ENCODE measurements at places on chromosomes 5 and 9.

- DNase-seq: peak; percentile 45
Observed at GRCh38 chr5:132751444-132751843, 4.2 kb downstream of the CCNI2 start.

- no peak for DNase-seq
Observed at GRCh38 chr5:120062515-120062917, 401.6 kb upstream of the PRR16 start.

GRCh38 chr9:109507421-109507838 lies 9.3 kb upstream of the PTPN3 start:
- no peak for DNase-seq

- DNase-seq: no peak
Observed at GRCh38 chr9:36843964-36844363, 190.1 kb downstream of the PAX5 start.

GRCh38 chr9:34171753-34172535 lies 6.9 kb upstream of the UBAP1 start:
- DNase-seq: no peak

Data from activated T-cell treated with anti-CD3 and anti-CD28 coated beads, Interleukin-2, amount 50 U/mL, for 48 hours (primary cell).